ENCODE measurements at places on chromosomes 4 and X. TPM values are rescaled to one million over a fixed set of nuclear protein-coding genes. Genes with fewer than 3 reads are reported as not detected.

DNA sequence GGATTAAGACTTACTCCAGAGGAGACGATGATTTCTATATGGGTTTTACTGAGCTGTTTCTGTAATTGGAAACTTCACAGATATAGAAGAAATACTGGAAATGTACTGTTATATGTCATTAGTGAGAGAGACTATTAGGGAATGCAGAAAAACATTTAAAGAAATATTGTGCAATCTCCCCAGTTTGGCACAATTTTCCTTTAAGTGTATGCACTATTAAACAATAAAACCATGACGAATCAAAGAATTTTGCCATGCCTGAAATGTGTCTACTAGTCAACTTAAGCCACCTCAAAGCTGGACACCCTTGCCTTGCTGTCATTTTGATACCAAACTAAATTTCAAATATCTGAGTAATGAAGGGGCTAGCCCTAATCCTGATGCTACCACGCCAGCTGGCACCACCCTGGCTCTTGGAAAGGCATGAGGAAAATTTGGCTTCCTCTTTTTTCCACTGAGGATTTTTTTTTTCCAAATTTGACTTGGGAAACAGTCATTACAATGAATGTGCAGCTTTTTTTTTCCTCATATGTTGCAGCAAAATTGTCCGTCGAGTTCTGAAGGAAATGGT is 36.1 kb downstream of the MTTP start:
- no peak for DNase-seq

DNA sequence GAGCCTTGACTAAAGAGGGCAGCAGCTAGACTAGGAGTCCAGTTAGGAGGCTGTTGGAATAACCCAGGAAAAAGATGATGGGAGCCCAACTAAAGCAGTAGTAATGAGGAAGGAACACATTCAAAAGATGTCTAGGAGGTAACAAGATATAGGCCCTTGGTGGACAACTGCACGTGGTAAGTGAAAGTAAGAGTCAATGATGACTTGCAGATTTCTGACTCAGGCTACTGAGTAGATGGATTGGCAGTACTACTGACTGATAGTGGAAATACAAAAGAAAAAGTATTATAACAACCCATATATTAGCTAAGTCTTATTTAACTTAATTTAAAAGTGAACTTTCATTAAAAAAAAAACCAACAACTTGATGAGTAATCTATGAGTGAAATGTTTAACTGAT is 74.0 kb downstream of the PAK3 start:
- no peak for DNase-seq

DNA sequence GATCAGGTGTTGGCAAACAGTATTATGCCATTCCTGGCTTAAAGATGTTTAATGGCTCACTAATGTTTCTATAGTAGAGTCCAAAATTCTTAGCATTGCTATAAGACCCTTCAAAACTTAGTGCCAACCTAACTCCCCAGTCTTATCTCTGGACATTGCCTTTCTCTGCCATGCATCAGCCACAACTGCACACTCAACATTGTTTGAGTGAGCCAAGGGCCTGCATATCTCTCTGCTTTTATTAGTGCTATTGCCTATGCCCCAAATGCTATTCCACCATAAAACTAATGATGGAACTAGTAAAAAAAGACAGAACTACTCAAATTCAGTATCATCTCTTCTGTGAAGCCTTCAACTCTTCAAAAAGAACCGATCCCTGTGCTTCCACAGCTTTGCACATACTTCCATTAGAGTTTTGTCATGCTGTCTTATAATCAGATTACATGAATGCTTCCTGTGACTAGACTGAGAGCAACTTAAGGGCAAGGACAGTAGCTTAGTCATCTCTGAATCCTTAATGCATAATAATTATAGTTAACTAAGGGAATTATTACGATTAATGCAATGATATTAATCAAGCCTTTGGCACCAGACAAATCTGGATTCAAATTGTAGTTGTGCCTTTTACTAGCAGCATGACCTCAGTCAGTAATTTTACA is 53.7 kb downstream of the CHM start:
- no peak for DNase-seq

DNA sequence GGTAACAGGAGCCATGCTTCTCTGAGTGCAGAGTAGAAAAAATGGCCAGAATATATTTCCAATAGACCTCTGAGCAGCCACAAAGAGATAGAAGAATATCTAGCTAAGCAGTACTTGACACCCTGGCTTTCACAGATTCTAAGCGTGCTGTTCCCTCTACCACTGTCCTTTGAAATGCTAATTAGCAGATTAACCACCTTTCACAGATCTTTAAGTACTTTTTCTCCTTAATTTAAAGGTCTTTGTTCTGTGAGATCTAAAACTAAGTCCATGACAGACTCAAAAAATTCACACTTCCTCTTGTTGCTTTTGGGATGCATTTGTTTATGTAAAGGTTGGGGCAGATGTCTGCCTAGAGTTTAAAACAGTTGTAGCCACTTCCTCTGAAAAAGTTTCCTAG is 28.3 kb upstream of the MAGEC2 start:
- no peak for DNase-seq

DNA sequence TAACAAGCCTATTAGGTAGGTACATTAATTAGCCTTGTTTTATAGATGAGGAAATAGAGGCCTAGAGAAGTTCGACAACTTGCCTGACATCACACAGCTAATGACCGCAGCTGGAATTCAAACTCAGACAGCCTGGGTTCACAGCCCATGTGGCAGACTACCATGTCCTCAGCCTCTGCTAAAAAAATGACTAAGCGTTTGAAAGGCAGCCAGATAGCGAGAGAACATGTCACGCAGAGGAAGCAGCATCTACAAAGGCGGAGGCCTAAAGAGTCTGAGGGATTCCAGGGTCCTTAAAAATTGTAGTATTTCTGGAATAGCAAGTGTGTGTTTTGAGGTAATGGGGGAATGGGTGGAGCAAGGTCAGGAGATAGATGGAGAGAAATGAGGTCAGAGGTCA is 33.2 kb upstream of the BMP15 start:
- no peak for DNase-seq

TIMM8A gene
- total RNA-seq: 2.4 TPM

TACR3 gene
- total RNA-seq: not detected

GAGE2A gene
- not detected for total RNA-seq

All from dermis blood vessel endothelial cell (primary cell).